ENCODE measurements at places on chromosomes 3 and 15. TPM values are rescaled to one million over a fixed set of nuclear protein-coding genes. Genes with fewer than 3 reads are reported as not detected.

The GP5 gene
- polyA plus RNA-seq: 1.3 TPM

The SMCO1 gene
- not detected for polyA plus RNA-seq

The GRAMD1C gene
- 0.68 TPM for polyA plus RNA-seq

The DNAJC17 gene
- 35.3 TPM for polyA plus RNA-seq

The MUC4 gene
- polyA plus RNA-seq: not detected

The FOXL2 gene
- not detected for polyA plus RNA-seq

The SNURF gene
- 67.2 TPM for polyA plus RNA-seq

The SMAD6 gene
- polyA plus RNA-seq: not detected

The ADCY5 gene
- polyA plus RNA-seq: 0.02 TPM

Data from CD8-positive, alpha-beta memory T cell (primary cell).